ENCODE measurements at places on chromosomes 6 and 20. TPM values are rescaled to one million over a fixed set of nuclear protein-coding genes. Genes with fewer than 3 reads are reported as not detected.
A peak's percentile ranks its signal among the peaks of the same experiment; 100 is the strongest.

- DNase-seq = no peak
- H3K4me1 ChIP-seq = peaks cover 3% of the 10 kb centered on the region
- no peaks in the 10 kb centered on the region for H3K36me3 ChIP-seq
- H3K27me3 ChIP-seq = no peaks in the 10 kb centered on the region
Measured at GRCh38 chr6:155158030-155158843, 105.6 kb upstream of the CLDN20 start.

DNA sequence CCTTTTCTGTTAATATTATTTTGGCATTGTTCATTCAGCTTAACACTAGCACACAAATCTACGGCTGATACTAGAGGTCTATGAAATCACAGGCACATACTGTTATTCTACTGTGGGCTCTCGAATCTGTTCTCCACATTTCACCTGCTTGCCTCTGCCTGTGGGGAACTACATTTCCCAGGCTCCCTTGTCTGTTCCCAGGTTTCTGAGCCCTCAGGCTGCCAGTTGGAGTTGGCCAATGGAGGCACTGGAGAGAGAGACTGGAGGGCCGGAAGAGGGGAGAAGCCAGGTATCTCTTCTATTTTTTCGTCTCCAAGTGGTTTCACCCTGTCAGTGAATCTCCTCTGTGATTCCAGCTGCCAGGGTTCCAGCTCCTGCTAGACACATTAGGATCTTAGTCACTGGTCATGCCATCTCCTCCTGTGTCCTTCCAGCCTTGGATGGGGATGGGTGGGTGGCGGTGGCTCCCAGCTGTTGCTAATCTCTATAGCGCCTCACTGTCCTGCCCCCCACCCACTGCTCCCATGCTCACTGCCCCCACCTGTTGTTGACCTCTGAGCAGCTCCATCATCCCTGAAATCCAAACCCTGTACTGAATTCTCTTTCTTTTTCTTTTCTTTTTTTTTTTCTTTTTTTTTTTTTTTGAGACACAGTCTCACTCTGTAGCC is 188.2 kb downstream of the LRFN2 start:
- H3K36me3 ChIP-seq = no peaks in the 10 kb centered on the region
- H3K4me1 ChIP-seq = peaks cover 4% of the 10 kb centered on the region
- no peak overlapping the region for H3K27ac ChIP-seq
- H3K27me3 ChIP-seq = no peaks in the 10 kb centered on the region
- no peak for DNase-seq

GRCh38 chr6:22145376-22145775 is 151.5 kb downstream of the PRL start:
- H3K27ac ChIP-seq = no peak overlapping the region
- peaks cover 87% of the 10 kb centered on the region for H3K4me1 ChIP-seq
- no peaks in the 10 kb centered on the region for H3K27me3 ChIP-seq
- no peak overlapping the region for H3K4me3 ChIP-seq
- H3K36me3 ChIP-seq = peaks cover 5% of the 10 kb centered on the region

DNA sequence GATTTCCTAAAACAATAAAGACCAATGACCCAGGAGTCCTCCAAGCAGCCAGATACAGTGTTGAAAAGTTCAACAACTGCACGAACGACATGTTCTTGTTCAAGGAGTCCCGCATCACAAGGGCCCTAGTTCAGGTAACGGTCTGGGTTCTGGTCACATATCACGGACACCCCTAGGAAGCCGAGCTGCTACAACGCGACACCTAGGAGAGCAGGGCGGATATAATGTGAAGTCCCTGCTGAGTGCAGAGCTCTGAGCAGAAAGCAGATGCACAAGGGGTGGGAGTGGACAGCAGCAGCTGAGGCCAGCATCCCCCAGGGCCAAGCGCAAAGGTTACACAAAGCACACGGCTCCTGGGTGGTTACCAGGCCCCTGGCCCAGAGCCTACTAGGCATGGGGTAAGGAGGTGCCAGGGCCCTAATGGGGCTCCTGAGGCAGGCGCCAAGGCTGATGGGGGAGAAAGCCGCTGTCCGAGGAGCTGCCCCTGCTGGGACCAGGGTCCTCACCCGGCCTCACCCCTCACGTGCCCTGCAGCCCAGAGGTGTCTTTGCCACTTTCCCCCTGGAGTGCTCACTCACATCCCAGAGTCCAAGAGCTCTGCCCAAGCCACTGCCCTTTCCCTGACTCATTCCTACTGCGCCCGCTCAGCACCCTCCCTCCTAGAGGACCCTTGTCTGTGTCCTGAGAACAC is 8.4 kb downstream of the CST7 start:
- no peaks in the 10 kb centered on the region for H3K27me3 ChIP-seq
- H3K27ac ChIP-seq = no peak overlapping the region
- peaks cover 21% of the 10 kb centered on the region for H3K36me3 ChIP-seq
- peaks cover 5% of the 10 kb centered on the region for H3K4me1 ChIP-seq

- H3K4me3 ChIP-seq = no peak overlapping the region
- DNase-seq = no peak
Measured at GRCh38 chr6:13794184-13794583, 20.2 kb downstream of the MCUR1 start.

The NT5E gene
- total RNA-seq = 3.6 TPM

DNA sequence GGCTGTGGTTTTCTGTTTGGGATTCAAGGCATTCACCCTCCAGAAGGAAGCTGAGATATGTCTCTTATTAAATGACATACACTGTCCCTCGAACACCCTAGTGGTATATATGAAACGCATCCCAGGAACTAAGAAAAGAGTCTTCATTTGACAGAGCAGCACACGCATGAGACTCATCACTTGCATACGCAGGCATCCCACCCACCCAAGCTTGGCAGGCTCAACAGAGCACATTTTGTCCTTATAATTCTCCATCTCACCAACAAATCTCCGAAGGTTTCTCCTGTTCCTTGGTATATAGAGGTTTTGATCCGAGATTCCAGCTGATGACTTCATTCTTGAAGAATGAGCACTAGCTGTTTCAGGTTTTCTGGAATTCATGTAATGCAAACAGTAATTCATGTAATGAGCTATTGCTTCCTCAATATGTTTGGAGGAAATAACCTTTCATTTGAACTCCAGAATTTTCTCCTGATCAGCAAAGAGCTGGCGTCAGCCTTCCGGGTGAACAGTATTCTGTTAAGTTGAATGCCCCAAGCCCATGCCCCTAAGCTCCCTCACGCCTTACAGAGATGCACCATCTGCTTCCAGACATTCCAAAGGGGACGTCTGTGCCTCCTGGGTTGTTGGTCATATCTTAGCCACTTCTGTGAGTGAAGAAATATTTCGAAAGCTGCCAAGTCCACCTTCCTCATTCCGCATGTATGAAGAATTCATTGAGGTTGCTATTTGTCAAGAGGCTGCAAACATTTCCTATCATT is 66.0 kb upstream of the CDH4 start:
- no peak overlapping the region for H3K27ac ChIP-seq
- H3K4me3 ChIP-seq = no peak overlapping the region
- H3K27me3 ChIP-seq = no peaks in the 10 kb centered on the region

The SLC22A23 gene
- 7.0 TPM for total RNA-seq

The FABP7 gene
- total RNA-seq = 1.9 TPM

DNA sequence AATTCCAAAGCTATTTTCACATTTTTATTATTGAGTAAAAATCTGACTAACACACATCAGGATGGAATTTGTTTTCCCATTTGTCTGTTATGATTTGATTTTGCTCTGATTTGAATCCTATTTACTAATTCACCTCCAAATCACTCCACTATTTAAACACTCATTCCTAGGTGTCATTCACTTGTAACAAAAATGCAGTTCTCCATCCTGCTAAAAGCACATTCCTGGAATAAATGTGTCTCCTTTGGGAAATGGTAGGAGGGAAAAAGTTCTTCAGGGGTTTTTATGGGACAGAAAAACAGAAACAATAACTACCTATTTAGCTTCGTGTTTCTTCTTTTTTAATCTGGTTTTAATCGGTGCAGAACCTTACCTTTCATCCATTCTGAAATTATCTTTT is 494.1 kb upstream of the CITED2 start:
- no peaks in the 10 kb centered on the region for H3K36me3 ChIP-seq
- H3K27me3 ChIP-seq = no peaks in the 10 kb centered on the region
- no peaks in the 10 kb centered on the region for H3K4me1 ChIP-seq

- no peak for DNase-seq
- no peak overlapping the region for H3K27ac ChIP-seq
- no peaks in the 10 kb centered on the region for H3K27me3 ChIP-seq
- H3K36me3 ChIP-seq = peaks cover 9% of the 10 kb centered on the region
Measured at GRCh38 chr6:111105578-111105977, 18.3 kb downstream of the SLC16A10 start.

DNA sequence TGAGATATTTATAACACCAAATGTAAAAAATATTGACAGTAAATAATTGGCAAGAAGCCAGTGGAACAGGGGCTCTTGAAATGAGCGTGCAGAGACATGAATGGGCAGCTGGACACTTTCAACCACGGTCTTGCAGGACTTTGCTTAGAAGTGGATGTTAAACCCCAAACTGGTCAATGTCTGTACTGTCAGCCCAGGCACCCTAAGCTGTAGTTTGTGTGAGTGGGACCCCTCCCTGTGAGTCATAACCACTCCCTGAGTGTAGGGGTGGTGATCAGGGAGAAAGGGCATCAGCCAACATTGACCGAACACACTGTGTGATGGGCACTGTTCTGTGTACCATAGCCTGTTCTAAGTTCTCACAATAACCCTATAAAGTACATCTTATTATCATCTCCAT is 108.6 kb downstream of the FIG4 start:
- no peak for DNase-seq
- H3K4me3 ChIP-seq = no peak overlapping the region
- H3K36me3 ChIP-seq = peaks cover 7% of the 10 kb centered on the region
- H3K4me1 ChIP-seq = peaks cover 1% of the 10 kb centered on the region
- H3K27ac ChIP-seq = no peak overlapping the region

The CTCFL gene
- 0.05 TPM for total RNA-seq

GRCh38 chr6:68649669-68650068 is 14.6 kb downstream of the ADGRB3 start:
- no peaks in the 10 kb centered on the region for H3K4me1 ChIP-seq
- no peaks in the 10 kb centered on the region for H3K27me3 ChIP-seq
- no peaks in the 10 kb centered on the region for H3K36me3 ChIP-seq

- no peaks in the 10 kb centered on the region for H3K4me1 ChIP-seq
- no peak overlapping the region for H3K27ac ChIP-seq
- H3K4me3 ChIP-seq = no peak overlapping the region
- DNase-seq = no peak
- H3K36me3 ChIP-seq = no peaks in the 10 kb centered on the region
Measured at GRCh38 chr6:119844387-119844786, 494.8 kb upstream of the MAN1A1 start.

- no peak overlapping the region for H3K4me3 ChIP-seq
- H3K36me3 ChIP-seq = no peaks in the 10 kb centered on the region
- no peaks in the 10 kb centered on the region for H3K4me1 ChIP-seq
- no peak for DNase-seq
- no peak overlapping the region for H3K27ac ChIP-seq
Measured at GRCh38 chr6:36333931-36334725, 2.6 kb downstream of the BNIP5 start.

DNA sequence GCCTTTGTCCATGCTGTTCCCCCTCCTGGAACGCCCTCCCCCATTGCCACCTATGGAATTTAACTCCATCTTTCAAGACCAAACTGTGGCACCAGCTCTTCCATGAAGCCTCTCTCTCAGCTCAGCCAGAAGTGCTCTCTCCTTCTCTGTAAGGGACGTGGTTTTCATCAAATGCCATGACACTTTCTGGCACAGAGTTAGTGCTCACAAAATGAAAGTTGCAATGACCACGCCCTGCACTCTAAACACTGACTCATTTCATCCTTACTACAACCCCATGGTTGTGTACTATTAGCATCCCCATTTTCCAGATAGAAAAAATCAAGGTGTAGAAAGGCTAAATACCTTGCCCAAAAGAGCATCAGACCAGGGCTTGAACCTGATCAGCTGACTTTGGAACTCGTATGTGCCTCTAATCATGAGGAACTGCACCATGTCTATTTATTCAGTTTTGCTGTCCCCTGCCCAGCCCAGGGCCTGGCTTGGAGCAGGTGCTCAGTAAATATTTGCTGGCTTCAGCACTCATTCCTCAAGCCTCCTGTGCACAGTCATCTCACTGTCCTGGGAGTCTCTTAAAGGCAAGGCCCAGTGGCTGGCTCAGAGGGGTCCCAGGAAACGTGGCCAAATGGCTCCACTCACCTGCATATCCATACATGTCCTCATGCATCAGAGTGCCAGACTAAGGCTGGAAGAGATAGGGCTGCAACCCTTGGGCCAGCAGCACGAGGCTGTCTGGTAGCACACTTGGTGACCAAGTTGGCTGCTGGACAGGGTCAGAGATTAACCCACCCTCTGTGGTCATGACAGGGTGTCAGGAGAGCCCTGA is 77.9 kb downstream of the MRPL14 start:
- H3K4me1 ChIP-seq = peaks cover 9% of the 10 kb centered on the region
- H3K27ac ChIP-seq = no peak overlapping the region
- no peaks in the 10 kb centered on the region for H3K36me3 ChIP-seq
- H3K4me3 ChIP-seq = no peak overlapping the region

DNA sequence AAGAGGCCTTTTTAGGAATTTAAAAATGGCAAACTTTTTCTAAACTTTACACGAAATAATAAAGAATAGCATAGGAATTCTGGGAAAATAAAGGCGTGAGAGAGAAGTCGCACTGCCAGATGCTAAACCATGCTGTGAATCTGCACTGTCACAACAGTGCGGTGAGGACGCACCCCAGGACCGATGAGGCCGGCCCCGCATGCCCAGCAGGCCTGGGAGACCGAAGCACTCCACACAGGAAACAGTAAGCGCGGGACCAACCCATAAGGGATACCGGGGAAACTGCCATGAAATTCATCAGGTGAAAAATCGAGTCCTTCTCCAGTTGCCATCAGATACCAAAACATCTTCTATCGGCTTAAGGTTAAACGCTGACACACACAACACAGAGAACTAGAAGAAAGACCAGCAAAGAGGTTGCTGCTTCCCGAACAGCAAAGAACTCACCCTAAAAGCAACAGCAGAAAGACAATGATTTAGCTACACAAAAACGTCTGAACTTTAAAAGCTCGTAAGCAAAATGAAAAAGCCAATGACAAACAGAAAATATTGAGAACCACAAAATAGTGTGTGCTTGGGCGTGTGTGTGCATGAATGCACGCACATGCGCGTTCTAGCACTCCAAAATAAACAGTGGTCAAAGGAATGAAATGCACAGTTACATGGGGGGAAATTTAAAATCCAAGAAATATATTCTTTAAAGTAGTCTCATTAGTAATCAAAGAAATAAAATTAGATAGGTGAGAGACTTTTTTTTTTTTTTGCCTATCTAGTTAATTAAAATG is 15.4 kb downstream of the RAMACL start:
- H3K4me3 ChIP-seq = no peak overlapping the region
- H3K36me3 ChIP-seq = no peaks in the 10 kb centered on the region
- H3K27me3 ChIP-seq = peaks cover 3% of the 10 kb centered on the region
- no peaks in the 10 kb centered on the region for H3K4me1 ChIP-seq

The GPX5 gene
- not detected for total RNA-seq

The C6orf52 gene
- 1.7 TPM for total RNA-seq

GRCh38 chr6:166341977-166342348 is 382 bp downstream of the SFT2D1 start:
- H3K4me3 ChIP-seq = peak overlapping the region; percentile 98
- DNase-seq = peak; percentile 23
- no peaks in the 10 kb centered on the region for H3K27me3 ChIP-seq
- peaks cover 22% of the 10 kb centered on the region for H3K36me3 ChIP-seq

DNA sequence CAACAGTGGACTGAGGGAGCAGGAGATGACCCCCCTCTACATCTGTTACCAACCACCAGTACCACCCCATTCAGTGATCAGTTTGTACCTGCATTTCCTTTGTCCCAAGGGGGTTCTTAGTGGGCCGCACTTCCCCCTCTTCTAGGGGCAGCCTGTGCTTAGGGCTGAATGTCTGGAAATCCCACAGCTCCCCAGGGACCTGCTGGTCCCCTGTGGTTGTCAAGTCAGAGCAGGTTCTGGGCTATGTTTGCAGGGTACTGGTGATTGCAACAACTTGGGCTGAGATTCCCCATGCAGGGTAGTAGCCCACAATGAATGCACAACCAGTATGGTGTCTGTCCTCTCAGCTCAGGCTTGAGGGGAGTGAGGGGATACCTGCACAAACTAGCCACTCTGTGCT is 39.7 kb upstream of the COL10A1 start:
- H3K4me3 ChIP-seq = no peak overlapping the region
- H3K4me1 ChIP-seq = no peaks in the 10 kb centered on the region
- H3K27me3 ChIP-seq = no peaks in the 10 kb centered on the region
- no peaks in the 10 kb centered on the region for H3K36me3 ChIP-seq

The XKR7 gene
- under 0.01 TPM for total RNA-seq
